Thyroid gland (tissue), 4 donors: ENCODE measurements at places on chromosomes 6 and 20. TPM values are rescaled to one million over a fixed set of nuclear protein-coding genes. Genes with fewer than 3 reads are reported as not detected.

DNA sequence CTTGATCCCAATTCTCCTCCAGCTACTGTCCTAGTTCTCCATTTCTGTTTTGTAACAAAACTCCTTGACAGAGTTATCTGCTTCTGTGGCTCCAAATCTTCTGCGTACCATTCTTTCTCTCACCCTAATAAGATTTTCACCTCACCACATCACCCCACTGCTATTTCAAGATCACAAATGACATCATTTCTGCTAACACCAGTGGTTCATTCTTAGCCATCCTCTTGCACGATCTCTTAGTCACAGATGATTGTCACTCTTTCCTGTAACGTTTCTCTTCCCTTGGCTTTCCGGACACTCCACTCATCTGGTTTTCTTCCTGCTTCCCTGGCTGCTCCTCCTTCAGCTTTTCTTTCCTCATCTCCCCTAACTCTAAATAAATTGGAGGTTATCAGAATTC, 56.8 kb upstream of the FABP7 start:
- no peak overlapping the region for H3K27ac ChIP-seq
- no peak for DNase-seq
- H3K4me1 ChIP-seq = no peaks in the 10 kb centered on the region
- no peaks in the 10 kb centered on the region for H3K27me3 ChIP-seq
- no peaks in the 10 kb centered on the region for H3K36me3 ChIP-seq

DNA sequence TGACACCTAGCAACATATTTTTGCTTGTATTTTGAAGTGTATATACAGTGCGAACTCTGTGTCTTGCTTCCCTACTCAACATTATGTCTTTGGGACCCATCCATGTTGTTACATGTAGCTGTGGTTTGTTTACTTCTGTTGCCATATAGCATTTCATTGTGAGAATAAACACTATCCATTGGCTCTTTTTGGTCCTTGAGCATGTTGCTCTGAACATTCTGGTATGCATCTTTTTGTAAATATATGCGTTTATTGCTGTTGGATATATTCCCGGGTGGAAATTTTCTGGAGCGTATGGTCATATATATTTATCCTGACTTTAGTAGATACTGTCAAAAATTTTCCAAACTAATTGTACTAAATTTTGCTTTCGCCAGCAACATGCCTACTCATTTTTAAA, 222.5 kb upstream of the SPTLC3 start:
- no peaks in the 10 kb centered on the region for H3K4me1 ChIP-seq
- H3K27me3 ChIP-seq = no peaks in the 10 kb centered on the region
- DNase-seq = no peak
- no peaks in the 10 kb centered on the region for H3K36me3 ChIP-seq

DNA sequence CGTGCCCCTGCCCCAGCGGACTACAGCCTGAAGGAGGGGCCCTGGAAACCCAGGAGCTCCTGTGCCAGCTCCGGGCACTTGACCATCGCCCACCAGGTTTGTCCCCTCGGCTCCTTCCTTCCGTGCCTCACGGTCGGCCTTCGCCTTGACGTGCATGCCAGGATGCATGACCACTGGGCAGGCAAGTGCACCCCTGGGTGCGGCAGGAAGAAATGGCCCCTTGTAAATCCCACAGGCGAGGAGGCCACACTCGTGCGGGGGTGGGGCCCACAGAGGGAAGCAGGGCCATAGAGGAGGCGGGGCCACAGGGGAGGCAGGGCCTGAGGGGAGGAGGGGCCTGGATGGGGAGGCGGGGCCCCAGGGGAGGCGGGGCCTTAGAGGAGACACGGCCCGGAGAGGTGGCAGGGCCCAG, 81.7 kb downstream of the YTHDF1 start:
- no peak overlapping the region for H3K4me3 ChIP-seq
- no peaks in the 10 kb centered on the region for H3K36me3 ChIP-seq
- no peaks in the 10 kb centered on the region for H3K27me3 ChIP-seq
- H3K27ac ChIP-seq = no peak overlapping the region

DNA sequence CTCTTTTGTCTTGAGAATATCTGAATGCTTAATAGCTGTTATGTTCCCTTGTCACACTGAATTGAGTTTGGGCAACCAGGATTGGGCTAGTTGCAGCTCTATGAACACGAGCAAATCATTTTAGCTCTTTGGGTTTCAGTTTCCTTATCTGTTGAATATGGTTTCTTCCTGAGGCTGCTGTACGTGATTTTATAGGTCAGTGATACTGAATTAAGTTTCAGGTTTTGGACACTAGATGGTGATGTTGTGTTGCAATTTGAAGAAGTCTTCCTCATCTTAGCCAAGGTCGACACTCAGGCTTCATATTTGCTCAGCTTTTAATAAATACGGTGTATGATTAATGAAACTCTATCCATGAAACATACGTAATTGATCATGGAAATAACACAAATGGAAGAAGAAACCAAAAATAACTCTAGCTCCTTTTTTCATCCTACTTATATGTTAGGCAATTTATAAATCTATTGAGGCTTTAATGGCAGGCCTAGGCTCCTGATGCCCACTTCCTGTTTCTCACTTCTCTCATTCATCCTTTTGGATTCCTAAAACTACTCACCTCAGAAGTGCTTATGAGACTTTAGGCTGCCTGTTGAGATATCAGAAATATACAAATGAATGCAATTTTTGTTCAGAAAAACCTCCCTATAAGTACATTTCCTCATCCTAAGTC, 354.1 kb upstream of the MAP3K7 start:
- H3K36me3 ChIP-seq = no peaks in the 10 kb centered on the region
- no peak for DNase-seq
- H3K4me3 ChIP-seq = no peak overlapping the region
- H3K27me3 ChIP-seq = no peaks in the 10 kb centered on the region
- no peak overlapping the region for H3K27ac ChIP-seq

- no peak for DNase-seq
- H3K4me3 ChIP-seq = no peak overlapping the region
- no peaks in the 10 kb centered on the region for H3K4me1 ChIP-seq
- peaks cover 8% of the 10 kb centered on the region for H3K36me3 ChIP-seq
- H3K27ac ChIP-seq = no peak overlapping the region
Observed at GRCh38 chr6:167892835-167893815, 66.4 kb downstream of the AFDN start.

DNA sequence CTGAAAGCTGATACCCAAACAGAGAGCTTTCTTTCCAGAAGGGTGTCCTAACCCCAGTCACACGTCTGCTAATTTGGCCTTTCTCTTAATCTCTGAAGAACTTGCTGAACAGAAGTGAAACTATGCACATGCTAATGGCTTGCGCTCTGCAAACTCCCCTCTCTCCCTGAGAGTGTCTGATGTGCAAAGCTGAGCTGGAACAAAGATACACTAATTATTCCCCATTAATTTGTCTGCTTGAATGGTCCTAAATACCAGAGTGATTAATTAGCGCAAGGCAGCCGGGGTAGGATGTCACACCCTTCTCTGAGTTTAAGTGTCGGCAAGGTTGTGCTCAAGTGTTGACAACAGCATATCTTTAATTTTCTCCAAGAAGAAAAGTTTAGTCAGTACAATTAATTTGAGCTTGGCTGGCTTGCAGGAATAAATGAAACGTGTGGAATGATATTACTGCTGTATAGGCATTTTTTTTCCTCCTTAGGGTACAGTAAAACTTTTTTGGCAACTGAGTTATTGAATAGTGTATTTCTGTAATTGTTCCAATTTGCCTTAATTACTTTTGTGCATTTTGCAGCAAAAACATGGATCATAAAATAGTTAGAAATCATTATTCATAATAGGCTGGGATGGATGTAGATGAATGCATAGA, 715.9 kb upstream of the POU3F2 start:
- H3K36me3 ChIP-seq = no peaks in the 10 kb centered on the region
- H3K4me1 ChIP-seq = no peaks in the 10 kb centered on the region
- H3K27me3 ChIP-seq = no peaks in the 10 kb centered on the region

The VWA7 gene
- 8.9 TPM for total RNA-seq

GRCh38 chr6:117605169-117605826, 3.0 kb upstream of the GOPC start:
- H3K4me3 ChIP-seq = no peak overlapping the region
- H3K27me3 ChIP-seq = no peaks in the 10 kb centered on the region
- peaks cover 7% of the 10 kb centered on the region for H3K4me1 ChIP-seq
- DNase-seq = peak; percentile 49
- H3K27ac ChIP-seq = no peak overlapping the region
- H3K36me3 ChIP-seq = no peaks in the 10 kb centered on the region

- no peaks in the 10 kb centered on the region for H3K27me3 ChIP-seq
- H3K27ac ChIP-seq = no peak overlapping the region
- H3K4me3 ChIP-seq = no peak overlapping the region
- H3K4me1 ChIP-seq = peaks cover 5% of the 10 kb centered on the region
Observed at GRCh38 chr6:41037107-41037900, 1.7 kb downstream of the UNC5CL start.

The CENPQ gene
- 3.5 TPM for total RNA-seq

The CST9 gene
- total RNA-seq = not detected

The TMEM181 gene
- total RNA-seq = 28.1 TPM

GRCh38 chr6:25868436-25869183, 5.4 kb downstream of the SLC17A3 start:
- no peaks in the 10 kb centered on the region for H3K36me3 ChIP-seq
- H3K4me3 ChIP-seq = no peak overlapping the region
- H3K4me1 ChIP-seq = no peaks in the 10 kb centered on the region
- no peak for DNase-seq
- H3K27ac ChIP-seq = no peak overlapping the region

The NOX3 gene
- total RNA-seq = not detected

- DNase-seq = no peak
- H3K4me3 ChIP-seq = no peak overlapping the region
- H3K4me1 ChIP-seq = no peaks in the 10 kb centered on the region
- no peaks in the 10 kb centered on the region for H3K27me3 ChIP-seq
Observed at GRCh38 chr20:36700438-36700837, 45.5 kb downstream of the NDRG3 start.

GRCh38 chr20:24678351-24679106, 209.1 kb downstream of the SYNDIG1 start:
- no peak overlapping the region for H3K4me3 ChIP-seq
- H3K27me3 ChIP-seq = no peaks in the 10 kb centered on the region
- no peak for DNase-seq
- no peak overlapping the region for H3K27ac ChIP-seq

- no peak overlapping the region for H3K4me3 ChIP-seq
- DNase-seq = no peak
- H3K27me3 ChIP-seq = no peaks in the 10 kb centered on the region
- H3K27ac ChIP-seq = no peak overlapping the region
Observed at GRCh38 chr20:47551222-47551621, 49.5 kb downstream of the NCOA3 start.

The ECI2 gene
- total RNA-seq = 56.0 TPM

The ZNF165 gene
- total RNA-seq = 4.8 TPM

The EDN3 gene
- total RNA-seq = 89.5 TPM

The TASP1 gene
- 24.4 TPM for total RNA-seq

The GABRR1 gene
- total RNA-seq = not detected

DNA sequence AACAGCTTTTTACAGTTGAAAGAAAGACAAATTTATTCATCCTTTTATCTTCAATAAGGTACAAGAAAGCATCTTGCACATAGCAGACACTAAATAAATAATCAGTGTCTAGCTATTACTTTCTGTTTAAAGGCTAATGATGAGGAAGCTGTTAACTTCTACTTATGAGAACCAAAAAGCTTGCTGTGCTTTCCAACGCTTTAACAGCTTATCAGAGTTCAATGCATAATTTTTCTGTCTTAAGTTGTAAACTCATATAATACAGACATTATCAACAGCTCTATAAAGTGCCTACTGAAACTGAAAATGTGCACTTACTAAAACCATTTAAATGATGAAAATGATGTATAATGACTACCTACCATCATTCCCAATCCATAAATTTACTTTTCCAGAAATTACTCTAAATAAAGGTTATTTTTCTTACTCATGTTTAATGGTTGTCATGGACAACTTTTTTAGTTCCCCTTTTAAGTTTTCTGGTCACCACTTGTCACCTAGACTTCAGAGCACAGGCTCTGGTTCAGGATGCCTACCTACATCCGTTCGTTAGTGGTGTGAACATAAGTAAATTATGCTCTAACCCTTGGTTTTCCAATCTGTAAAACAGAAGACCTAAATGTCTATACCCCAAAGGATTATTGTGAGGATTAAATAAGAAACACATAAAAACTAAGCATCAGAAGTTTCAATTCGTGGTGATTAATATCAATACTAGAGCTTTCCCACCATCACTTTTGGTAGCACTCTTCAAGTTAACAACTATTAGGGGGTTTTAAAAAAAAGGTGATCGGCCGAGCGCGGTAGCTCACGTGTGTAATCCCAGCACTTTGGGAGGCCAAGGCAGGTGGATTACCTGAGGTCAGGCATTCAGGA, 8.0 kb downstream of the PNISR start:
- no peak overlapping the region for H3K27ac ChIP-seq
- peaks cover 14% of the 10 kb centered on the region for H3K4me1 ChIP-seq
- DNase-seq = no peak
- no peaks in the 10 kb centered on the region for H3K36me3 ChIP-seq
- no peak overlapping the region for H3K4me3 ChIP-seq

- no peak overlapping the region for H3K4me3 ChIP-seq
- peaks cover 14% of the 10 kb centered on the region for H3K36me3 ChIP-seq
- H3K27ac ChIP-seq = no peak overlapping the region
- no peaks in the 10 kb centered on the region for H3K27me3 ChIP-seq
- DNase-seq = no peak
- no peaks in the 10 kb centered on the region for H3K4me1 ChIP-seq
Observed at GRCh38 chr6:18240230-18240629, 24.1 kb downstream of the DEK start.

- H3K4me3 ChIP-seq = no peak overlapping the region
- H3K36me3 ChIP-seq = no peaks in the 10 kb centered on the region
- H3K27ac ChIP-seq = no peak overlapping the region
- H3K27me3 ChIP-seq = no peaks in the 10 kb centered on the region
- DNase-seq = no peak
- no peaks in the 10 kb centered on the region for H3K4me1 ChIP-seq
Observed at GRCh38 chr6:124872361-124873065, 89.7 kb upstream of the RNF217 start.

GRCh38 chr6:148225871-148226270, 116.8 kb upstream of the SASH1 start:
- no peaks in the 10 kb centered on the region for H3K36me3 ChIP-seq
- H3K4me1 ChIP-seq = peaks cover 16% of the 10 kb centered on the region
- no peak for DNase-seq
- H3K27me3 ChIP-seq = no peaks in the 10 kb centered on the region

DNA sequence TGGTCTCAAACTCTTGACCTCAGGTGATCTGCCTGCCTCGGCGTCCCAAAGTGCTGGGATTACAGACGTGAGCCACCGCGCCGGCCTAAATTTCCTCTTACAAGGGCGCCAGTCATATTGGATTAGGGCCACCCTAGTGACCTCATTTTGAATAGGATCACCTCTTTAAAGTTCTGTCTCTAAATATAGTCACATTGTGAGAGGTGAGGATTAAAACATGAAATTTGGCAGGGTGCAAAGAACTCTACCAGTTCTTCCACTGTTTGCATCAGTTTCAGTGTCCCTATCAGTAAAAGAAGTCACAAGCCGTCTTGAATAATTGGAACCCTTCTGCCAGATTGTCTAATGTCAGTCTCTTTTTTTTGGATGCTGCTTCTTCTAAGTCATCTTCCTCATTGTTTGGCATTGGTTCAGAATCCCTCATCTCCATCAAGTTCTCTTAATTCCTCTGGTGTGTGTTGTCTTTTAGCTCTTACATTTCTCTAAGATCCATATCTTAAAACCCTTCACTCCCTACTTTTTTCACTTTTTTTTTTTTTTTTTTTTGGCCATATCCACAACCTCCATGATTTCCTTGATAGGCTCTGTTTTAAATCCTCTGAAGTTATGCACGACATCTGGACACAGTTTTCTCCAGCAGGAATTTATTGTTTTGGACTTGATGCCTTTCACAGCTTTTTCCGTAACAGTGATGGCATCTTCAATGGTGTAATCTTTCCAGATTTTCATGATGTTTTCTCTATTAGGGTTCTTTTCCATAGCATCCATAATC, 56.8 kb downstream of the NCOA3 start:
- H3K27me3 ChIP-seq = no peaks in the 10 kb centered on the region
- no peak for DNase-seq
- H3K4me1 ChIP-seq = peaks cover 8% of the 10 kb centered on the region
- H3K27ac ChIP-seq = no peak overlapping the region
